Activated CD8-positive, alpha-beta memory T cell treated with anti-CD3 and anti-CD28 coated beads for 48 hours (primary cell): ENCODE measurements at places on chromosomes 4 and X.

- DNase-seq: no peak
Observed at GRCh38 chr4:1252928-1253492, 4.1 kb upstream of the CTBP1 start.

DNA sequence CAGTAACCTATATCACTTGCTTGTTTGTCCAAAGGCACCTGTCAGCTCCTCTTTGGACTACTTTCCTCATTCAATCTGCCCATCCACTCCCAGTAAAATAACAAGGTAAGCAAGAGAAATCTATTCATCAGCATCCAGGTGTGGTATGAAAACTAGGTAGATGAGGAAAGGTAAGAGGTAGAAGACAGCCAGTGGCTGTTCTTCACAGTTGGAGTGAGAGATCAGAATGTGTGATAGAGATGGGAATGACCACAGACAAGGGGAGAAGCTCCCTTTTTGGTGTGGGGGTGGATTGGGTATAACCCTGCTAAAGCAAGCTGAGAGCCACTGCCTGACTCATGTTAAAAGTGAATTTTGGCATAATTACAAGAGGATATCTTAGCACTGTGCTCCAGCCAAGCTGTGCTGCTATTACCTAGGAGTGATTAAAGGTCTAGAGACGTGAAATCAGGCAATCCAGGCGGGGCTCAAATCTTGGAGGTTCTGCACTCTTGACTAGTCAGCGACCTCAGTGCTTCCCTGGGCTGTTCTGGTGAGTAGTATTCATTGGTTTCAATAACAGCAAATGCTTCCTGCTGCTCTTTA is 28.1 kb upstream of the RASL11B start:
- no peak for DNase-seq

- DNase-seq: no peak
Observed at GRCh38 chr4:39046249-39046648, 14.0 kb upstream of the TMEM156 start.

DNA sequence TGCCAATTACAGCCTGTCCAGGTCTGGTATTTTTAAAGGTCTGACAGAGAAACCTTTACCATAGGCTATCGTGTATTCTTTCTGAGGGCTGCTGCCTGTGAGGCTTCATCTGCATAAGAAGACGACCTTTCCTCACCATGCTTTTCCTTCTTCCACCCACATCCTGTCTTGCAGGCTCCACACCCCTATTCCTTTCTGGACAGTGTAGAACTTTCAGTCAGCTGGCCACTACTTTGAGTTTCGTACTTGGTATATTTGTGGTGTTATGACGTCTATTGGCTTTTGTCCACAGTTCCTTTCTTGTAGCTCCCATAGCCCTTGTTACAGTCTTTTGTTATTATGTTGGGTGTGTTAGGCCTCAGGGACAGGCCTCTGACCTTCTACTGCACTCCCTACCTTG is 311.4 kb downstream of the RAPGEF2 start:
- no peak for DNase-seq

DNA sequence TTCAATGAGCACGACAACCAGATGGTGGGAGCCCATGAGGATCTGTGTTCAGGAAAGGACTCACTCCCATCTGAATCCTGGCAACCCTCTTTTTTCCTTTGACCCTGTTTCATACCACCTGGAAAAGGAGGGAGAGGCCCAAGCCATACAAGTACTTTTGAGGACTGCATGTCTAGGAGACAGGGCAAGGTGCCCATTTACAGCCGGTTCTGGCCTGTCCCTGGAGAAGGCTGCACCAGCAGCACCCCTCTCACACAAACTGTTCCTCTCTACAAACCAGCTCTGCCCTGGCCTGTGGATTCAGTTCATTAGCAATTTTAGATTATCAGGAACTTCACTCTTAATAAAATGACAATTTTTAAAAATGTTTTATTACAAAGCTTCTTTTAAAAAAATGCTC is 57.5 kb downstream of the HADH start:
- DNase-seq: no peak

DNA sequence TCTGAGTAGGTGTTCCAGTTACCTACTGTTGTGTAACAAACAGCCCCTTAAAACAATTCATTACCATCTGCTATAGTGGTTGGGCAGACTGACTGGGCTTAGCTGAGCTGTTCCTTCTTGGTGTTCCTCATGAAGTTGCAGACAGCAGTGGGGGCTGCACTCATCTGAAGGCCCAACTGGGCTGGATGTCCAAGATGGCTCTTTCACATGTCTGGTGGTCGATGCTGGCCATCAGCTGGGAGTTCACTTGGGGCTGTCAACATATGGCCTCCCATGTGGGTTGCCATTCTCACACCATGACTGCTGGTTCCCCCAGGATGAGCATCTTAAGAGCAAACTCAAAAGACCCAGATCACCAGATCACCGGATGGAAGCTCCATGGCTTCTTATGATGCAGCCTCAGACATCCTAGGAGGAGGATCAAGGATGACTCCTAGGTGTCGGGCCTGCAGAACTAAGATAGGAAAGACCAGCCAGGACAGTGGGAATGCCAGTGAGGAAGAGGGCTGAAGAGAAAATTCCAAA is 34.3 kb upstream of the PPP2R2C start:
- no peak for DNase-seq

DNA sequence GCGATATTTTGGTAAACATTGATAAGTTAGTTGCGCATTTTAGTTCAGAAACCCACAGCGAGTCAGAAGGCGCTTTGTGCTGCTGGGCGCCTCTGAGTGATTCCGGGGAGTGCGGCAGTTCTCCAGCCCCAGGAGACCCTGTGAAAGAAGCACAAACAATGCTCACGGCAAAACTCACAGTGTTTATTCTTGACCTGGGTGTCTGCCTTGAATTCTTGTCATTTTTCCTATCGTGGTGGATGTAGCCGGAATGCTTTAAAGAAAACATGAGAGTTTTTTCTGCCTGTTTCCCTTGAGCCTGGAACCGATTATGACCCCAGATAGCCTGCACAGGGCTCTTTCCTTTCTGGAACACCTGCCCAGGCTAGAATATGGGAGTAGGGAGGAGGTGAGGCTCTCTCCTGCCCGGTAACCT is 6.7 kb downstream of the TBL1X start:
- DNase-seq: no peak

DNA sequence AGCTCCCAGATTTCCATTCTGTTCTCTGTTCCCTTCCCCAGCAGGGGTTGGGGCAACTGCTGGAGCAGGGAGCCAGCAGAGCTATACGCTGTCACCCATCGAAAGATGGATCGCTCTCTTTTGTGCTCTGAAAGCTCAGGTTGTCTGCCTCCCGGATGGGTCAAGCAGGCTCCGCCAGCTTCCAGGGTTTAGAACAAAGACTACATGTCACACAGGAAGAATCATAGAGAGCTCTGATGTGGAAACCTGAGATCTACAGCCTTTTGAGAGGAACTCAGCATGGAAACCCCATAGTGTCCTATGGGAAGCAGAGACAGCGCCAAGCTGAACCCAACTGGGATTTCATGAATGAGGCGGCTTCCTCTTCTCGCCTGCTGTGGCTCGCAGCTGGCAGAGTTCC is 205.4 kb downstream of the HS3ST1 start:
- no peak for DNase-seq

DNA sequence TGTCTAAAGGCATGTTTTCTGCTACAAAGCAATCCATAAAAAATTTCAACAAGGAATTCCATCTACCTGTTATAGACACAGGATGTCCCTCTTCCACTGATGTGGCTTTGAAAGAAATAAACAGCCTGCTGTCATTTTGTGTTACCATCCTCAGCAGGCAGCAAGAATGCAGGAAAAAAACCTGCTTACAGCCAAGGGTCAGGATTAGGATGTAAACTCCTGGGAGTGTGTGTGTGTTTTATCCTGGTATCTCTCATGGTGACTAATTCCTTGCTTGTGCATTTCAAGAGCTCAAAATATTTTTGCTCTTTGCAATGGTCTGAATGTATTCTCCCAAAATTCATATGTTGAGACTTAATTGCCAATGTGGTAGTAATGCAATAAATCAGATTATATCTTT is 28.6 kb upstream of the SFRP2 start:
- no peak for DNase-seq

- DNase-seq: no peak
Observed at GRCh38 chrX:150157291-150157690, 205.8 kb upstream of the MAMLD1 start.

- DNase-seq: no peak
Observed at GRCh38 chr4:11446155-11446811, 17.6 kb upstream of the HS3ST1 start.

GRCh38 chr4:17173300-17173699 is 274.9 kb upstream of the LDB2 start:
- DNase-seq: no peak

- DNase-seq: no peak
Observed at GRCh38 chr4:154916068-154916467, 135.0 kb downstream of the RBM46 start.

DNA sequence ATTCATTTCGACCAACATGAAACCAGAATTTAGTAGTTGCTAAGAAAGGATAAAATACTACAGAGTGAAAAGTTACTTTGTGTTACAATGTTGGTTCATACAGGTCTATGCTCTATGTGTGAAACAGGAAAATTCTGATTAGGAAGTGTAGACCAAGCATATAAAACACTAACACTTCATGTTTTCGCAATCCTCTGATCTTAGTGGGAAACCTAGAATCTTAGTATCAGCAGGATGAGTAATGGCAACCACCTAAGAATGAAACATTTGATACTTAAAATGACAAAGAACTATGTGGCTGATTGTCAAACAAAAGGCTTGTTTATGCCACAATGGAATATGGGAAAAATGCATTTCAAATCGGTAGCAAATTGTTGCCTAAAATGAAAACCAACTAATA is 116.1 kb downstream of the AMMECR1 start:
- no peak for DNase-seq

- no peak for DNase-seq
Observed at GRCh38 chr4:118221227-118221800, 131.5 kb downstream of the PRSS12 start.

DNA sequence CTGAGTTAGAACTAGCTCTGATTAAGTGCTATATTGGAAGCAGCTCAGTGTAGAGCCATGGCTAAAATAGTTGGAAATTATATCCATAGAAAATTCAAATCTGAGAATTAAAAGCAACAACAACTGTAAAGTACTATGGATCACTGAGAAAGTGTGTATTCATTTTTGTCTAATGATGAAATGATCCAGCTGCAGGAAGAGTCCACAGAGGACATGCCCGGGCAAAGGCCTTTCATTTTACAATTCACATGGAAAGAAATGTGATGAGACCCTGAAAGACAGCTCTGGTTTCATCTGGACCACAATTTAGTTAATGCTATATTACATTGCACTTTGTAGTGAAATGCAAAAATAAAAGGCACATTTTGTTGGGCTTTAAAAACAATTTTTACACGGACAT is 196.8 kb upstream of the FAT1 start:
- DNase-seq: no peak

- no peak for DNase-seq
Observed at GRCh38 chr4:173195109-173195508, 26.5 kb downstream of the GALNT7 start.

DNA sequence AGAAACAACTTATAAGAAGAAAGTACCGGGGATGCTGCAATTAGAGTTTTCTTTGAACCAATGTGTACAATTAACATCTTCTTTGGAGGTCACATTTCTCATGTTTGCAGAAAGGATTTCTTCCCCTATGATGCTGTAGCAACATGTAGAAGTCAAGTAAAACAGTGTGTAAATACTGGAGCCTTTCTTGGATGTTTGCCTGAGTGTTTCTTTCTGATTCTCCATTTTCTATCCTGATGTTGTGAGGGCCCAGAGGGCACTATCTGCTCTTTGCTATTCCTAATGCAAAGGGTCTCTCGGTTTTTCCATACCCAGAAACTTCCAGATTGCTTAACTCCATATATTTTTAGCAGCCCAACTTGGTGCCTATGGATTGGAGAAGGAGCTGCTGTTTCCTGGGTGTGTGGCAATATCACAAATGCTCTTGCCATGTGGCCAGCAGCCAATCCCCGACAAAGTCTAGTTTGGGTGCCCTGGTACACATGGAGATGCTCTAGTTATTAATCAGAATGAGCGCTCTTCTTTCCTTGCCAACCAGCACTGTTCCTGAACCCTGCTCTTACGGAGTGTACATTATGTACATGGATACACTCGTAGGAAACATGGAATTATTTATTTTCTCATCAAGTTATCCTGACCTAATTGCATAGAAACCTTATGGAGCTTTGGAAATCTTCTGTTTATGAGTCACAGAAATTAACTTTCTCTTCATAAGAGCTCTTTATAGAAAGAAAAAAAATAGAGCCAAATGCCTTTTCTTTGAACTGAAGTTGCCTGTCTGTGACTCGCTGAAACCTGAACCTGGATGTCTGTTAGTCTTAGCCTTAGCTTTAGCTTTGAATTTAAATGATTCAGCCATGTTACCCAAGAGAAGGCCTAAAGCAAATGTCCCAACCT is 67.0 kb upstream of the GPC4 start:
- DNase-seq: no peak

- DNase-seq: no peak
Observed at GRCh38 chrX:150227321-150227860, 135.7 kb upstream of the MAMLD1 start.

- no peak for DNase-seq
Observed at GRCh38 chr4:150906987-150907633, 108.0 kb downstream of the LRBA start.

- DNase-seq: no peak
Observed at GRCh38 chr4:181582595-181582994, 660.6 kb upstream of the TENM3 start.

DNA sequence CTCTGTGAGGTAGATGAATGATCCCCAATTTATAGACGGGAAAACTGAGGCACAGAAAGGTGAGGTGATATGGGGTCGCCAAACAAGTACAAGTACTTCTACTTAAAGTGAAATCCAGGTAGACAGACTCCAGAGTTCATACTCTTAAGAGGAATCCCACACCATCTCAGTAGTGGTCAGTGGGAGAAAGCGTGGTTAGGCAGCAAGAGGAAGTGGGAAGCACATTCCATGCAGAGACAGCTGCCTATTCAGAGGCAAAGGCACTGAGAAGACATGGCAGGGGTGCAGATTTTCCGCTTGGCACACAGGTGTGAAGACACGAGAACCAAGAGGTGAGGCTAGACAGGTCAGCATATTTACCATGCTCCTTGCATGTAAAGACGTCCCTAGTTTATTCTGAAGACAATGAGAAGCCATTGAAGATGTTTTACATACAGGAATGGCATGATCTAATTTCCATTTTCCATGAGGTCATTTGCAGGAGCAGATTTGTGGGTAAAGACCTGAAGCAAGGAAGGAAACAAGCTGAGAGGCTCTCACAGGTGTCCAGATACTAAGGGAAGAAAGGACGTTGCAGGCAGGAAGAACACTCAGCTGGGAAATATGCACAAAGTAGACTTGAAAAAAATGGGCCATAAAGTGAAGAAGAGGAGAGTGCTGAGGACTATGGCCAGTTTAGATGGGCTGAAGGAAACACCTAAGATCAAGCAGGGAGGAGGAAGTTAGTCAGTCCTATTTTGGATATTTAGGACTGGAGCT is 17.3 kb upstream of the CLNK start:
- DNase-seq: no peak

- no peak for DNase-seq
Observed at GRCh38 chr4:56129431-56129861, 180.7 kb downstream of the CEP135 start.

GRCh38 chr4:173246719-173247118 is 78.1 kb downstream of the GALNT7 start:
- DNase-seq: no peak

GRCh38 chr4:74084984-74085383 is 14.0 kb downstream of the CXCL2 start:
- no peak for DNase-seq
